ENCODE measurements at places on chromosomes 4 and X.

DNA sequence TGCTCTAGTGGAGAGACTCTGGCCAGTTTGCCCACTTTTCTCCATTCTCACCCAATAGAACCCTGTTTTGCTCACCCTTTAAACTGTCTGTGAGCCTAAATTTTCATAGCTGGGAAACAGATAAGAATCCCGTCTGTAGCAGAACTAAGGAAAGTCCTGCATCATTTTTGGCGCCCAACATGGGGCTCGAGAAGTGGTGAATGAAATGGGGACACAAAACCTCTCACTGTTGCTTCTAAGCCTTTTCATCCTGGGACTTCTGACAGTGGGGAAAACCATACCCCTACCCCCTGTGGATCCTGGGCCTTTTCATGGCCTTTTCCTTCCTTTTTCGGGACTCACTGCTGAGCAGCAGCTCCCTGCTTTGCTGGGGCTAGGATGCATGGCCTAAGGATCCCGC lies 189.9 kb downstream of the INPP4B start:
- DNase-seq: no peak

DNA sequence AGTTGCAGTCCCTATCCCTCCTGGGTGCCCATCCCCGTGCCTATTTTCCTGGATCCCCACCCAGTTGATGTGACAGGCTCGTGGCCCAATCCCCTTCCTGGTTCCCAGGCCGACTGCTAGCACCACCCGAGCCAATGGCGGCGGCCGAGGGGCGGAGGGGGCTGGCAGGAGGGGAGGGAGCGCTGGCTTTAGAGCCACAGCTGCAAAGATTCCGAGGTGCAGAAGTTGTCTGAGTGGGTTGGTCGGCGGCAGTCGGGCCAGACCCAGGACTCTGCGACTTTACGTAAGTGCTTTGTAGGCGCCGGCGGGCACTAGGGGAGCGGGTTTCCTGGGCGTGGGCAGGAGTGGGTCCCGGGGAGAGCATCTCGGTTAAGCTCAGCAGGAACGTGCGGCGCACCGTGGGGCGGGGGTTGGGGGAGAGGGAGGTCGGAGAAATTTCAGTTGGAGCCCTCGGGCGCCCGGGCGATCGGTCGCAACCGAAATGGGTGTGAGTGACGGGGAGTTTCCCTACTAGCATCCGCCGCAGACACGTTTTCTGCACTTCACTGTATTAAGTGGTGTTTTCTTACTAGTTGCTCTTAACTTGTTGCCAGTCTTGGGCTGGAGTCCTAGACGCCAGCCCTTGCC lies at the start of gene PLS3:
TSS of gene PLS3 (plus strand) at position 197 of the 627 bp plus-strand sequence. CDS start 49,077 bp downstream, outside the sequence.
- DNase-seq: no peak

GRCh38 chr4:80781431-80781830 lies 249.1 kb upstream of the BMP3 start:
- DNase-seq: no peak

DNA sequence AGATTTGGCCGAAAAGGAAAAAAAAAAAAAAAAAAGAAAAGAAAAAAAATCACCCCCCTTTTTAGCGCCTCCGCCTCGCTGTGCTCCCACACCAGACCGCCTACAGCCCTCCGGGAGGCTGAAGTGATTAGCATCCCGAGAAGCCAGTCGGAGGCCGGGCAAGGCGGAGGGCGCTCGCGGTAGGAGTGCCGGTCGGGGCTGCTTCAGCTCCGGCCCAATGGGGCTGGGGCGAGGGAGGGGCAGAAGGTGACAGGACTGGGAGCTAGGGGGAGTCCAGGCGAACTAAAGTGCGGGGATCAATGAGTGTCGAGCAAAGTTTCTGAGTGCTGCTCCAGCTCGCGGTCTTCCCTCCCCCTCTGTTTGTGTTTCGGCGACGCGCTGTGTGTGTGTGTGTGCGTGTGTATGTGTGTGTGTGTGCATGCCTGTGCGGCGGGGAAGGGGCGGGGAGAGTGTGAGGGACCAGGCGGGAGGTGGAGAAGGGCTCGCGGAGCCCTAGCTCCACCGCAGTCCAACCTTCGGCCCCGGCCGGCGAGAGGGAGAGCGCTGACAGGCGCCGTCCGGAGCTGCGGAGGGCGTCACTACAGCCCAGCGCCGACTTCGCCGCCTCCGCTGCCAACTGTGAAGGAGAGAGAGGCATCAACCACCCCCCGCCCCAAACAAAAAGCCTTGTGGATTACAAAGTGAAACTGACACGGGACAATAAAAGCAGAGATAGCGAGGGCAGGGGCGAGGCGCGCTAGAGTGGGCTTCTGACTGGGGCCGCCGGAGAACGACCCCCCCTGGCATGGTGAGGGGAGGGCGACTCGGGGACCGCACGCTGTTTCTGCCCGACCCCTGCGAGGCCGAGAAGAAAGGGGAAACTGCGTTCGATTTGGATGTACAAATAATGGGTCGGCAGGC lies at the start of gene FAT4:
TSS of gene FAT4 (plus strand) at position 280 of the 900 bp plus-strand sequence. CDS start 1,457 bp downstream, outside the sequence.
- DNase-seq: no peak

GRCh38 chr4:36255577-36255976 lies 11.3 kb upstream of the ARAP2 start:
- DNase-seq: peak; percentile 30

DNA sequence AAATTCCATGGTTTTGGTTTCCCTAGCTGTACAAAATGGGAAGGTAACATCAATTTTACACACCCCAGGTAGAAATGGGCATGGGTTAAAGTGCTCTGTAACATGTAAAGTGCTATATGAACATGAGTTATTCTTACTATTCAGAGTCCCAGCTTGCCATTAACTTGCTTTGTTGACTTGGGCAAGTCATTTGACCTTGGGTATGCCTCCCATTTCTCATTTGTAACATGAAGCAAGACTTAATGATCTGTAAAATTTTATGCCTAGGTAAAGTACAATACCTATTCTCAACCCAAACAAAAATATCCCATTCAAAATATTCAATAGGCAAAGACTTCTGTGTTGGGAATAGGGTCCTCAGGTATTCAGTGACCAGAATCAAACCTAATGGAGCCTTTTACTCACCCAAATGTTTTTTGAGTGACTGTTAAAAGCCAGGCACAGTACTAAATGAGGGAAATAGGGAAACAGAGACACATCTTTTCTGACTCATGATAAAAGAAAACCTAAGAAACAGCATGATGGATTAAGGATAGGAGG lies 126.6 kb downstream of the SH3RF1 start:
- DNase-seq: no peak

- no peak for DNase-seq
Measured at GRCh38 chrX:42948723-42949657, 171.0 kb upstream of the PPP1R2C start.

DNA sequence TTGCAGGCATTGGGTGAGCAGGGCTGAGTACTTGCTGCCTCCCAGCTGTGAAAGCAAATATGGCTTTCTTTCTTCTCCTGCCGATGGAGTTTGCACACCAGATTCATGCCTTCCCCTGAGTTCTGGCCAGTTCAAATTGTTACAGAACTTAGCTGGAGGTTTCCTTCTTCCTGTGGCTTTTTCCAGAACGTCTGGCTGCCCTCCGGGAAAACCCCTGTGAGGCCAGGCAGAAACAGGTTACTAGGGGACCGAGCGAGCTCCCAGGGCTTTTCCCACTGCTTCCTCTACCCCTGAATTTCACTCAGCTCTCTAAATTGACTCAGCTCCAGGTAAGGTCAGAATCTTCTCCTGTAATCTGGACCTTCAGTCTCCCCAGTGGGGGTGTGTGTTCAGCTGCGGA lies 482.4 kb downstream of the C4orf33 start:
- no peak for DNase-seq

DNA sequence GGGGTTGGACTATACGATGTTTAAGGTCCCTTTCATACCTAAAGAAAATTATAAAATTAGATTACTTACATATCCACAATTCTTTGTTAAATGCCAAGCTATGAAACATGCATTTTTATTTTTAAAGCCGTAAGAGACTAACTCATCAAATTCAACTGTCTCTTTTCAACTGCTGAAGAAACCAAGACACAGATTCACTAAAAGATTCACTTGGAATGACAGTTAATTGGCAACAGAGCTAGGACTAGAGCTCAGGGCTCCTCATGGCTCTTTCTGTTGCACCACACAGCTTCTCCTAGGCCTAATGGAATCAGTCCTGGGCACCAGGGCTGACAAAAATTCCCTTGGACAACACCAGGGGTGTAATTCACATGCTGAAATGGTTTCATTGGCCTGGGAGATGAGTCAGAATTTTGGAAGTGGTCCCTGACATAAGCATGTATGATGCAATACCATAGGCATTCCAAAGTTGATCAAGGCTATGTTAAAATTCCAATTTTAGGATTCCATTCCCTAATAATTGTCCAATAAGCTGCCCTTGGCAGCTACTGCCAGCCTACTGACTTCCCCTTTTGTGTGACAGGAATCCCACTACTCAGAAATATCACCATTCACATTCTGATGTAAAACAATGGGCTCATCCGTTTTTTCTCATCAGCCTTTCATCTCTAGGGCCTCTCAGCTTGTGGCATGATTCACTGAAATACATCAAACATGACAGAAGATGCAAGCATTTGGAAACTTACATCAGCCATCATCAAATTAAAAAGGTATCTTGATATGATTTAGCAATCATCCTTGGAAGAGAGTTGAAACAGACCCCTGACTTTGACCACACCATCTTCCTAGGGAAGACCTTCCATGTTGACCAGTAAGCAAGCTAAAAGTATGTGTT lies 54.2 kb downstream of the PLAC1 start:
- no peak for DNase-seq

DNA sequence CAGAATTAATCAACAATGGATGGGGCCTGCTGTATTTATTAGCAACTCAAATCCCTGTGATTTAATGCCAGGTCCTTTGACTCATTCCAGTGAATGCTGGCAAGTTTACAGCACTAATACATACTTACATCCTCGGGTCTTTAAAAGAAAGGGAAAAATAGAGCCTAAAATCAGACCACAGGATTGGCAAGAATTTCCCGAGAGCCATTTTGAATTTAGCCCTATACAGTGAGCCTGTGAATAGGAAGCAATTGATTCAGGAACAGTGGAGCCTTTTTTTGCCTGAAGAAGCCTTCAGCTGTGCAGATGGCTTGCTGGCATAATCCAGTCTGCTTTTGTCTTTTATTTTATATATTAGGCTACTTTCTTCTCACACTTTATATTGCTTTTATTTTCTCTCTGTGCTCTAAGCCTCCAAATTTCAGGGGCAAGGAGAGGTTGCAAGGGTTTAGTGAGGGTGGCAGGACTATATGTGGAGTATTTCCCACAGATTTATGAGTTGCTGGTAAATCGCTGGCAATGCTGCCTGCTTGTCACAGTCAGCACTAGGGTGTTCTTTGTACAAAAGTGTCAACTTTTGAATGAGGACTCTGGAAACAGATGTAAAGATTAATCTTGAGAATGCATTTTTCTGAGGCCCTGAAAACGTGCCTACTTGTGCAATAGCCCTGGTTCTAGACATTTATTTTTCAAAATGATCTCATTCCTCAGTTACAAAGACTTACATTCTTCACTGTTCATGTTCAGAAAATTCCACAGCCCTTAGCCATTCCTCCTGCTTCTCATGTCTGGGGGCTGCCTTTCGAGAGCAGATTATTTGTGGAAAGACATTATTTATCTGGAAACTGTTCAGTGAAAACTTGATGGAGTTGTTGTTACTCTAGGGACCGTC lies 303.5 kb downstream of the SPRY1 start:
- no peak for DNase-seq

DNA sequence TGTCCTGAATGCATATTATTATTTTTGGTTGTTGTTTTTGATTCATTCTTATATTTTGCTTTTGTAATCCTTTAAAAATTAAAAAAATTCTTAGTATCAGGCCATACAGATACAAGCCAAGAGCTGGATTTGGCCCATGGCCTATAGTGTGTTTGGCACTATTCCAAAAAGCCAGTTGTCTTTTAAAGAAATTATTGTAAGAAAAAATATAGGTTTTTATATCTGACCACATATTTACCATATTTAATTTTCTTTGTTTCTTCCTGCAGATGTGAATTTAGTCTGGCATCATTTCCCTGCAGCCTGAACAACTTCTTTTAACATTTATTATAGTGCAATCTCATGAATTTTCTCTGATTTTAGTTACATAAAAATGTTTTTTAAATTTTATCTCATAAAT lies 652.8 kb upstream of the NR3C2 start:
- no peak for DNase-seq

- no peak for DNase-seq
Measured at GRCh38 chr4:184950926-184951325, 67.4 kb upstream of the HELT start.

- DNase-seq: no peak
Measured at GRCh38 chr4:163949976-163950601, 455.6 kb downstream of the TMA16 start.

GRCh38 chrX:42680666-42681065 lies 97.3 kb downstream of the PPP1R2C start:
- DNase-seq: no peak

DNA sequence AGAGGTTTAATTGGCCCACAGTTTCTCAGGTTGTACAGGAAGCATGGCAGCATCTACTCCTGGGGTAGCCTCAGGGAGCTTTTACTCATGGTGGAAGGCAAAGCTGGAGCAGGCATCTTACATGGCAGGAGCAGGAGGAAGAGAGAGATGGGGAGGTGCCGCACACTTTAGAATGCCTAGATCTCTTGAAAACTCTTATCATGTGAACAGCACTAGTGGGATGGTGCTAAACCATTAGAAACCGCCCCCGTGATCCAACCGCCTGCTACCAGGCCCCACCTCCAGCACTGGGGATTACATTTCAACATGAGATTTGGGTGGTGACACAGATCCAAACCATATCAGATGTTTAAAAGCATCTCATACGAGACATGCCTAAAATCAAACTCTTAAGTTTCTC lies 41.6 kb upstream of the SCOC start:
- DNase-seq: no peak

- no peak for DNase-seq
Measured at GRCh38 chr4:44961001-44961755, 234.8 kb upstream of the GNPDA2 start.

DNA sequence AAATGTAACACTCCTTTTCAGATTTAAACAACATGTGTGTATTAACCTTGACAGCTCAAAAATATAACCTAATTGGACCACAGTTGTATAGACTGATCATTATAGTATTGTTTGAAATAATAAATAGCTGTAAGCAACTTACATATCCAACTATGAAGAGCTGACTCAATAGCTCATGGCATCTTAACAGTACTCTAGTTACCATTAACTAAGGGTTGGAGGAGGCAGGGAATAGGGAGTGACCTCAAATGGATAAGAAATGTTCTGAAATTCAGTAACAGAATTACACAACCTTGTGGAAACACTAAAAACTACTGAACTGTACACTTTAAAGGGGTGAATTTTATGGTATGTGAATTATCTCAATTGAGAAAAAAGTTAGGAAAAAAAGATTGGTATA lies 136.5 kb upstream of the CPEB2 start:
- no peak for DNase-seq

GRCh38 chr4:544386-545105 lies 31.5 kb downstream of the TMEM271 start:
- DNase-seq: no peak

GRCh38 chr4:183268556-183268955 lies 51.5 kb downstream of the CLDN22 start:
- DNase-seq: no peak
